ENCODE measurements at places on chromosomes 12 and 14. TPM values are rescaled to one million over a fixed set of nuclear protein-coding genes. Genes with fewer than 3 reads are reported as not detected.
A peak's percentile ranks its signal among the peaks of the same experiment; 100 is the strongest.

DNA sequence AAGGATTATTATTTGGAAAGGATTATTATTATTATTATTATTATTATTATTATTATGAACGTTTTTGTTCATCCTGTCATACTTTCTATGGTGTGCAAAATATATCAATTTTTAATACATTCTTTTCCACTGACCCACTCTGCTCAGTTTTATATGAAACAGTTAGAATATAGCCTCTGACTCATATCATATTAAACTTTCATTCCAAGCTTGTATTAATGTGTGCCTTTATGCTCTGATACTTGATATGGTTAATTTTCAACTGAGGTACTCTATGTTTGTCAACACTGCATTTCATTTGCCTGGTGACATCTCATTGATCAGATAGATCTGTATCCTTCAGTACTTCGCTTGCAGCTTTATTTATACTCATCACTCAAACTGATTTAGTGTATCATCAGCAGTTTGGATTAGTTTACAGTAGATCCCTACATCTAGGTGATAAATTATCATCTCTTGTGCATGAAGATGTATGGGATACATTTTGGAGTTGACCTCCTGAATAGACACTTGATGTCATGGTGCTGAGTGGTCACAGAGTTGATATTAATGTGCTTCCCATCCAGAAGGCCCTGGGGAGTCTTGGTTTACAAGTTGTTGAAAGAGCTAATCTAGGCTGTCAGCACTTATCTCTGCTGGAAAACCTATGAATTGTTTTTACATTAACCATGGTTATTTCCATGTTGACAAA, 271.8 kb downstream of the TRHDE start:
- no peak for DNase-seq

- DNase-seq, result no peak
Observed at GRCh38 chr12:14774906-14775635, 28.2 kb downstream of the WBP11 start.

GRCh38 chr14:55688566-55688965, 108.6 kb downstream of the KTN1 start:
- no peak for DNase-seq

DNA sequence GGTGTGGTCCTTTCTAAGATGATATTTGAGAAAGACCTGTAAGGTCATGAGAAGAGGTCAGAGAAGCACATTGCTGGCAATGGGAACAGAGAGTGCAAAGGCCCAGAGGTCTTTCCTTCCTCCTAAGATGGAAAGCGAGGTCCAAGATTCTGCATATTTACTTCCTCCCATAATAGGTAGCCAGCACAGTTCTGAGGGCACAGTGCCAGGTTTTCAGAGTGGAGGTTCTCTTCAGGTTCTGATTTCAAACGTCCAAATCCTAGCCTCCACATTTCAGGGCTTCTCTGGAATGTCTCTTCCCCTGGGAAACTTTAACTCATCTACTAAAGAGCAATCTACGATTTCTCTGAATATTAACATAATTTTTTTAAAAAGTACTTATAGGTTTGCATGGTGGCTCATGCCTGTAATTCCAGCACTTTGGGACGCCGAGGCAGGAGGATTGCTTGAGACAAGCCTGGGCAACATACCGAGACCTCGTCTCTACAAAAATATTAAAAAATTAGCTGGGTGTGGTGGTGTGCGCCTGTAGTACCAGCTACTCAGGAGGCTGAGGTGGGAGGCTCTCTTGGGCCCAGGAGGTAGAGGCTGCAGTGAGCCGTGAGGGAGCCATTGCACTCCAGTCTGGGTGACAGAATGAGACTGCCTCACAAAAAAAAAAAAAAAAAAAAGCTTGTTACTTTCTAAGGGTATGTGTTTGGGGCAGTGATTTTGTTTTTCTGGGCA, 526 bp upstream of the MRPL42 start:
- DNase-seq, result no peak

DNA sequence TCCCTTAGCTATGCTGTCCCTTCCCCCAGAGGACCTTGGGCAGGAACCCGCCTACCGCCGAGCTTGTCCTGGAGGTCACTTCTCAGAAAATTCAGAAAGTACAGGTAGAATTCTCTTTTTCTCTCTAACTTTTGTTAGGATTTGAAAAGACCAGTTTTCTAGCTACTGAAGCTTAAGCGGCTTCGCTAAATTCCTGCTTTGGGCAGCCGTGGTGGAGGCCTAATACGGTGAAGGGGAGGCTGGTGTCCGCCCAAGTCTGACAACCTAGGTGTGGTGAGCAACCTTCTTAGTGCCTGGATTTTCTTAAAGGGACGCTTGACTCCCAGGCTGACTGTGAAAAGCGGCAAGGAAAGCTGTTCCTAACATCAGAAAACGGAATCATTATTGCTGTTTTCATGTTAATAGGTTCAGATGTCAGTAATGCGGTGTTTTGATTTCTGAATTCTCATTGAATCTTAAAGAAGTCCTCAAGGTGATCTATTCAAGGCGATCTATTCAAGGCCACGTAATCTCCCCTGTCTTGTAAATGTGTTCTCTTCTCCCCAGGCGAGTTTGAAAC, 835 bp downstream of the FGD4 start:
- no peak for DNase-seq

- no peak for DNase-seq
Observed at GRCh38 chr12:1189163-1189562, 198.1 kb downstream of the ERC1 start.

GRCh38 chr12:122024132-122024785, 2.6 kb downstream of the BCL7A start:
- DNase-seq, result no peak

DNA sequence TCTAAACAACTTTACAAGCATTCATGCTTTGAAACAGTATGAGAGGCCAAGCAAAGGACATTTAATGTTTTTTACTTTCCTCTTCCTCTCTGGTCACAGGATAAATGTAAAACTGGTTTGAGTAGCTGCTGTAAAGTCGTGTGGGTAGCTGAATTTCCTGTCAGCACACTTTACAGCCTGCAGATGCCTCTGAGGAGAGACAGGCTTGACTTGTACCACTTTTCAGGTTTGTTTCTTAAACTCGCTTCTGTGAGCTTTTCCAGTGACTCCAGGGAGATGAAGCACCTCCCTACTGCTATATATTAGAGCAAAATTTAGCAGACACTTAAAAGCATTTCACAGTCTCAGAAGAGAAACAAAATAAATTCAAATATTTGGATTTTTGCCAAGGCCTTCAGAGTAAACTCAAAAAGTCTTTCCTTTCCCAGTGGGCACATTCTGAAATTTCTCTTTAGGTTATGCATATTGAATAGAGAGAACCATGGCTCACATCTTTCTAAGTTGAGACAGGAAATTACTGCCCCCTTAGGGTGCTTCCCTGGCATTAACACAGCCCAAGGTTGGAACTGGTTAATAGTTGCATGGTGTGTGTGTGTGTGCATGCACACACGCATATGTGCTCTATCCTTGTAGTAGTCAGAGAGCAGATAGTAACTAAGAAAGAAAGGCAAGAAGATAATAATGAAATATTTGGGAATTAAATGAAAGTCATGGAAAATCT, 557.3 kb upstream of the MIS18BP1 start:
- no peak for DNase-seq

DNA sequence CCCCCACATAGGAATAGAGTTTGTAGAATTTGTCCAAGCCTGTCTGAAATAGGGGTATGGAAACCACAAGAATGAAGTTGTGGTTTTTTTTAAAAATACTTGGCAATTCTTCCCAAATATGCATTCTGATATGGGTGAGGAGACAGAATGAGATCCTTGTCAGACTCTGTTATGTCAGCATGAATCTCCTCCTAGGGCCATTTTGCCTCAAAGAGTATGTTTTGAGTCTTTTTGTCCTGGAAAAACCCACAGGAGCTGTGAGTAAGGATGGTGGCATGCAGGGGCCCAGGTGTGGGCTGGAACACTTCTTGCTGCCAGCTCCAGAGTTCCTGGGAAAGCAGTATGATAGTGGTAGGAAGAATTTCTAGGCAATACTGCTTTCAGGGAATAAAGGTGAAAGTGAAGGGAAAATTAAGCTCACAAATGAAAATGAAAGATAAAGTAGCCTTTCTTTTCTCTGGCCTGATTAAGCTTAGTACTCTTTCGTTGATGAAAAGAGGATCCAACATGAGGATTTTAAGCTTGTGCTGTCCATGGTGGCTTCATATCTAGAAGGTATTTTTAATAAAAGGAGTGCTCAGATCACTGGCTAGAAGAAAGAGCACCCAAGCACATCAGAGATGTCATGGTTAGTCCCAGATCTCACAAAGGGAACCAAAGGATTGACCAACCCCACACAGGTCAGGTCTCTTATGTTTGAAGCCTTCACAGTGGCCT, 130.8 kb downstream of the LLPH start:
- peak; percentile 26 for DNase-seq

DNA sequence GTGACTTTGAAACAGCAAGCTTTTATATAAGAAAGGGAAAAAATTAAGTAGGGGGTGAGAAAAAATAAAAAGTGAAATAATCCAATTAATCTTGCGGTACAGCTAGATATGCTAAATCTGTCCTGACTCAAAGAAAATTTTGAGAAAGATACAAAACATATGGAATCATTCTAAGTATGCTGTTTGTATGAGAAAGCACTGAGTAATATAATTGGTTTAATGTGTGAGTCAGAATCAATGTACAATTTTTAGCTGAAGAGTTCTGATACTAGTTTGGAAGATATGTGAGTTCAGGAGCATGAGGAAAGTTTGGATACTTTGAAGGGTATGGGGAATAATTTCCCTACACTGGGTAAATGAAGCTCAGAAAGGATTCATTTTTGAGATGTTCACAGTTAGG, 190.9 kb upstream of the RASSF8 start:
- no peak for DNase-seq

DNA sequence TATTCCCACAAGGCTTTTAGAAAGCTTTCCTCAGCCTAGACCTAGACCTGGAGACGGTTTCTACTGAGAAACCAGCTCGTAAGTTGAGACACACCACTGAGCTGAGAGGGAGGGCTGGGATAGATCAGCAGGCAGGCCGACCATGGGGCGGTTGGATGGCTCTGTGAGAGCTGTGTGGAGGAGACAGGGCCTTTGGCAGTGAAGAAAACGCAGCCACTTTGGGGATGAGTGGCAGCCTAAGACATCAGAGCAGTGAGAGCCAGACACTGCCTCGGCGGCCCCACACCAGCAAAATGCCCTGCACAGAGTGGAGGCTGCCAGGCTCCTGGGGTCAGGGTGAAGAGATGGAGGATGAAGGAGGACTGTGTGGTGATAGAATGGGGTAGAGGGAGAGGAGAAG, 46.0 kb downstream of the CACNA2D4 start:
- no peak for DNase-seq

- DNase-seq, result no peak
Observed at GRCh38 chr14:92451755-92452154, 61.8 kb upstream of the RIN3 start.

DNA sequence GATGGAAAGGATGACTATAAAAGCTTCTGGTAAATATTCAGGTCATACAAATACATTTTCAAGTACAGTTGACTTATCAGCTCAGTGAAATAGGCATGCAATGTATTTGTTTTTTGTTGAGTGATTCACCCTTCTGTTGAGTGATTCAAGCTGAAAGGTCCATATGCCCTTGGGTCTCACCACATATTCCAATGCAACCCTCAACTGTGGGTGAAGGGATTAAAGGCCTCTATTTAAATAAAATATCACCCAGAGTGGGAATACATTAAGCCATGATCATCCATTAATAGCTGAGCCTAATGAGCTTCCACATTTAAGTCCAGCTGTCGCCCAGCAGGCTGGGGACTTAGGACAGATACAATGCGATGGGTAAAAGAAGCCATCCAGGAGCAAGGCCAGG, 120.2 kb downstream of the CRACR2A start:
- no peak for DNase-seq

DNA sequence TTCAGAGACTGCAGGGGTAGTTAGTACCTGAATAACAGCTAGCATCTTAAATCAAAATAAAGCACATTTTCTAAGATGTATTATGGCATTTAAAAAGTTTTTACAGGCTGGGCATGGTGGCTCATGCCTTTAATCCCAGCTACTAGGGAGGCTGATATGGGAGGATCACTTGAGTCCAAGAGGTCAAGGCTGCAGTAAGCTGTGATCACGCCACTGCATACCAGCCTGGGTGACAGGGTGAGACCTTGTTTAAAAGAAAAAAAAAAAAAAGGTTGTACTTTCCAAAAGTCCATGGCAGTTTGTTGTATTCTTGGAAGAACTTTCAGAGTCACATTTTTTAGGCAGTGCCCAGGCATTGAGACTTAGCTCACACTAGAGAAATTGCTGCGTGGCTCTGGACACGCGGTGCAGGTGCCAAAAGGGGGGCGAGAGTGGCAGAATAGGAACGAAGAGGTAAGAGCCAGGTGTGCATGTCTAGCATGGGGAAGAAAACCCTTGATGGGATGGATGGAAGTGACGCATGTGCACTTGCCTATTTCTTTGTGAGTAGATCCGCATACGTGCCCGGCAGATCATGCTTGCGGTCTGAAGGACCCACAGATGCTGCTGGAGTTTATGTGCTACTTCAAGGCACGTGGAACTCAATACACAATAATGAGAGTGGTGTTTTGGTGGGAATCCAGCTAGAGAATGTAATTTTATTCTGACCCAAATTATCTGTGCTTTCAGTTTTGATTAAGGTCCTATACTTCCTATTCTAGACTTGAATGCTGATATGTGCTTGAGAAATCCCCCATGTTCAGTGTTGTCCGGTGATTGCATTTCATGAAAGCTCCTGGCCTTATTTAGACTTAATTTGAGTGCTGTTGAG, 11.9 kb downstream of the ANKRD13A start:
- no peak for DNase-seq

- DNase-seq, result no peak
Observed at GRCh38 chr14:64115401-64115800, 178.8 kb downstream of the ESR2 start.

- no peak for DNase-seq
Observed at GRCh38 chr14:52112336-52113018, 43.6 kb upstream of the NID2 start.

- DNase-seq, result no peak
Observed at GRCh38 chr14:75311356-75311755, 32.7 kb downstream of the FOS start.

DNA sequence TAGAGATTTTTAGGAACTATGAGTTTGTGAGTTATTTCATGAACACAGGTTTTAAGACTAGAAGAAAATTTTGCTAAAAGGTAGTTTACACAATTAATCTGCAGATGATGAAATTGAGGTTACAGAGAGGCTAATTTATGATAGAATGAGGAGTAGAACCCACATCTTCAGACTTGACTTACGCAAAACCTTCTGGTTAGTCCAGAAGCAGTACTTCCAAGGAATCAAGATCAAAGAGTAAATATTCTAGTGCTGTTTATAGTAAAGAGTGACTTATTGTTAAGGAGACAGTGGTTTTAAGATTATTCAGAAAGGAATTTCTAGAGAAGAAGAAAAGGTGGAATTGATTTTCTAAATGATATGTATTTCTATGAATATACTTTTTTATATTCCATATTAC, 10.6 kb upstream of the KITLG start:
- no peak for DNase-seq

RFLNA gene
- total RNA-seq, result not detected

KLRC2 gene
- not detected for total RNA-seq

LIN7A gene
- 1.2 TPM for total RNA-seq

TSPAN8 gene
- 1.2 TPM for total RNA-seq

GALNT8 gene
- total RNA-seq, result 0.04 TPM

CLEC4E gene
- not detected for total RNA-seq

OAS1 gene
- 48.0 TPM for total RNA-seq

FOS gene
- 22.0 TPM for total RNA-seq

MFAP5 gene
- total RNA-seq, result not detected
